KG1 (cell line): ENCODE measurements at places on chromosomes 2 and 18.

DNA sequence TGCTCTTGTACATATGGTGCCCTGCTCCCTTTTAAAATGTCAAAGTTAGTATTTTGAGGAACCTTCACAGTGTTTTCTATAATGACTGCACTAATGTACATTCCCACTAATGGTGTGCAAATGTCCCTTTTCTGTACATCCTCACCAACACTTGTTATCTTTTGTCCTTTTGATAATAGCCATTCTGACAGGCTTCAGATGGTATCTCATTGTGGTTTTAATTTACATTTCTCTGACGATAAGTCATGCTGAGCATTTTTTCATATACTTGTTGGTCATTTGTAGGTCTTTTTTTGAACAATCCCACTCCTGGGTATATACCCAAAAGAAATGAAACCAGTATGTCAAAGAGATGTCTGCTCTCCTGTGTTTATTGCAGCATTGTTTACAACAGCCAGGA is 268.3 kb downstream of the FBXO15 start:
- no peak for DNase-seq

DNA sequence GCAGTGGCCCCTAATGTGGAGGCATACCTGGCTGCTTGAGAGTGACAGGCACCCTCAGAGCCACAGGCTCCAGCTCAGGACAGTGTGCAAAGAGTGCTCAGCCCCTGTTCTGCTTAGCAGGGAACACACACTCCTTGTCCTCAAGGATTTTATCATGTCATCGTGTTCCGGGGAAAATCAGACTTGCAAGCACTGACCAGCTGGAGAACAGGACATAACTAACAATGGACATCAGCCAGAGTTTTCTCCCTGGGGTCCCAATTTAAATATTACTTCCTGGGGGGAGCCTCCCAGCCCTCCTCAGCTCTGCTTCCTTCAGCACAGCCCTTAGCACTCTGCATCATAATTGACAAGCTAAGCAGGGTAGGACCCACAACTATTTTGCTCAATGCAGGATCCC is 175.4 kb upstream of the ACAA2 start:
- no peak for DNase-seq

DNA sequence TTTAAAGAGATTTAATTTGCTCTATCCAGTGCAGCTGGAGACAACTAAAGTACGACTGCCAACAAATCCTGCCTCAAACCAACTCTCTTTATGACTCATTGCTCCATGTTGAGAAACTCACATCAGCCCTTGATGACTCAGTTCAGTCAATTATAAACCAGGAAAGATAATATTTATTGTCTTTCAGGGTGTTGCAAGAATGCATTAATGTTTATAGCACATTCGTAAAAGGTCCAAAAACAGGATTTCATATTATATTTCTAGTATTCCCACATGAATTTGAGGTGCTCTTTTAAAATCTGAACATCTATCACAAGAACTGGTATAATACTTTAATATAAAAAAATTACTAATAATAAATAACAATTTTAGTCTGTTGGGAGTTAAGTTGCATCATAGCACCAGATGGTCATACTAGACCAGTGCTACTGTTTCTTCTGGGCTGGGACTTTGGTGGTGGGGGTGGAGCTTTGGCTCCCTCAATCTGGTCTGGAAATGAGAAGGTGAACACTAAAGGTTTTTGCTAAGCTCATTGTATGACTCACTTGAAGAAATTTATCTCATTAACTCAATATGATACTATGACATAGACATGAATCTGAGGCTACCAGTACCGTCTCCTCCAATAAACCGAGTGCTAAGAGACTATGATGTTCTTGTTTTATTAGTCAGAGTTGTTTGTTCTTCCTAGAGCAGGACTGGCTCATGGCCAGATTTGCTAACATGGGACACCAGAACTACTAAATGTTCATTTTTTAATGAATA is 26.6 kb upstream of the MAP3K20 start:
- DNase-seq, result no peak

DNA sequence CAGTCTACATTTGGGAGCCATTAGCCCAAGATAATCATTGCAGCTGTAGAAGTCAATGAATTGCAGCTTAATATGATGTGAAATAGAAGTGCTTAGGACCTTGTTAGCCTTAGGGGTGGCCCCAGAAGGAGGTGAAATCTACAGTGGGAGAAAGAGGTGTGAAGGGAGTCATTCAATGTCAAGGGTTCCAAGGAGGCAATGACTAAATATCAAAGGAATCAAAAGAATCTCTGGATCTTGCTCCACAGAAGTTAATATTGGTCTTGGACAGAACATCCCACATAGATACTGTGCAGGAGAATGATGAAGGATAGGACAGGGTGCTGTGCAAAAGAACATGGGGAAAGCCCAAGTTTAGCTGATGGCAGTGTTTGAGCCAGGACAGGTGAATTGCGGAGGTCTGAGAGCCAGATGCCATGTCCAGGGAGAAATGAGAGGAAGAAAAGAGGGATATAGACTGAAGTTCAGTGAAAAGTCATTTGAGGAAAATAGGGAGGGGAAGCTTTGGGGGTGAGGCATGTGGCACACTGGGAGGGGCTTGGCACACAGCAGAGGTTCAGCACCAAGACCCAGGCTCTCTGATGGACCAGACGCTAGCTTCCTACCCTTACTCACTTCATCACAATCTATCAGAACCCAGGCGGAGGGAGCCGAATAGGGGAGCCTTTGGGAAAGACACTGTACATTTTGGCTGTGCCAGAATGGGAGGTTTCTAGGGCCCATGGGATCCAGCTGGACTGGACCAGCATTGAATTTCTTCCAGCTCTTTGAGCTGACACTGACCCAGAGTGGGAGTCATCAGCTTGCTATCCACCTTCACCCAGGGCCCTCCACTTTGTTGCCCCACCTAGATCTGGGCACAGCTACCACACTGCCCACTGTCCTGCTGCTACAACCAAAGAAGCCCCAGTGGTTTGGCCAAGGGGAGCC is 2.2 kb downstream of the IL1F10 start:
- DNase-seq, result no peak

- no peak for DNase-seq
Measured at GRCh38 chr2:108324531-108325255, 36.0 kb downstream of the SULT1C2 start.

GRCh38 chr2:168429988-168430387 is 26.1 kb upstream of the CERS6 start:
- DNase-seq, result no peak

GRCh38 chr2:74441690-74442482 is at the start of gene RTKN:
RTKN (minus strand) TSS chr2:74441937; CDS start chr2:74441816, 121 bp downstream.
- no peak for DNase-seq

DNA sequence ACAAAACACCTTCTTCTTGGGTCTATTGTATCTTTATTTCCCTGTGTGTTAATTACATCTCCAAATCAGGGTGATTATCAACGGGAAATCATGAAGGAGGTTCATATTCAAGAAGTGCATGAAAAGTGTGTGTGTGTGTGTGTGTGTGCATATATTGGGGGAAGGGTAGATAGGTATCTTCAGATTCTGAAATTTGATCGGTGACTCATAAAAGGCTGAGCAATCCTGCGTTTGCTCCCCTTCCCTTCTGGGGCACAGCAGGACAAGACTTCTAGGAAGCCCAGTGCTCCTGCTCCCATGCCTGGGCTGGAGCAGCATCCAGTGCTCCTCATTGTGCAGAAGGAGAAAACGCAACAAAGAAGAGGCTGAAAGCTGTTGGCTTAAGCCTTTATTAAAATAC is 25.8 kb downstream of the MC5R start:
- DNase-seq, result no peak

DNA sequence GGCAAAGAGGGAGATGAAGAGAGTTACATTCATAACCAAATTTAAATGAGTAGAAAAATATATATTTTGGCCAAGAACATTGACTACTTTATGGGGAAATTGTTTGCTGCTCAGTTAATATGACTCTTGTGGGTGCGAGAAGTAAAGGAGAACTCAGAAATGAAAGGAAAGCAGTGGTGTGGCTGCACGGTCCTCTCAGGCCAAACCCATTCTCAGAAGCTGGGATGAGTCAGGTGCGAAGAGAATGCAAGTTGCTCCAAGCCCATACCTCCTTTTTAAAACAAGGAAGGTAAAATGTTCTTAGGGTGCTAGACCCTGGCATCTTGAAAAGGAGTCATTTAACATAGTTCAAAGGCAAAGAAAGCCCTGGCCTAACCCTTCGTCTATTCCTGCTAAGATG is 258.6 kb downstream of the RAD51AP2 start:
- no peak for DNase-seq

- peak; percentile 12 for DNase-seq
Measured at GRCh38 chr2:183248866-183249567, 124.8 kb downstream of the NUP35 start.

- no peak for DNase-seq
Measured at GRCh38 chr18:74154716-74155115, 6.4 kb downstream of the TIMM21 start.
